Upper lobe of right lung (tissue), 1 donor: ENCODE measurements at places on chromosomes 3 and 15. TPM values are rescaled to one million over a fixed set of nuclear protein-coding genes. Genes with fewer than 3 reads are reported as not detected.

GRCh38 chr3:20516311-20516710, 330.3 kb upstream of the SGO1 start:
- H3K4me1 ChIP-seq: no peaks in the 10 kb centered on the region
- DNase-seq: no peak
- no peak overlapping the region for H3K4me3 ChIP-seq
- H3K27me3 ChIP-seq: no peaks in the 10 kb centered on the region
- H3K36me3 ChIP-seq: no peaks in the 10 kb centered on the region

GRCh38 chr15:100890051-100890720, 10.6 kb downstream of the ALDH1A3 start:
- H3K27ac ChIP-seq: no peak overlapping the region
- no peaks in the 10 kb centered on the region for H3K36me3 ChIP-seq
- H3K4me1 ChIP-seq: peaks cover 5% of the 10 kb centered on the region
- peaks cover 20% of the 10 kb centered on the region for H3K27me3 ChIP-seq
- H3K4me3 ChIP-seq: no peak overlapping the region
- DNase-seq: no peak

The C2CD4A gene
- 0.14 TPM for total RNA-seq

The ITIH1 gene
- not detected for total RNA-seq

The MRAS gene
- 79.4 TPM for total RNA-seq
